Fibroblast of the aortic adventitia (primary cell): ENCODE measurements at places on chromosomes 2 and 18. TPM values are rescaled to one million over a fixed set of nuclear protein-coding genes. Genes with fewer than 3 reads are reported as not detected.

The POLR1A gene
- 29.4 and 43.1 TPM in 2 replicates for total RNA-seq

The ARPC2 gene
- 121 and 368 TPM in 2 replicates for total RNA-seq

DNA sequence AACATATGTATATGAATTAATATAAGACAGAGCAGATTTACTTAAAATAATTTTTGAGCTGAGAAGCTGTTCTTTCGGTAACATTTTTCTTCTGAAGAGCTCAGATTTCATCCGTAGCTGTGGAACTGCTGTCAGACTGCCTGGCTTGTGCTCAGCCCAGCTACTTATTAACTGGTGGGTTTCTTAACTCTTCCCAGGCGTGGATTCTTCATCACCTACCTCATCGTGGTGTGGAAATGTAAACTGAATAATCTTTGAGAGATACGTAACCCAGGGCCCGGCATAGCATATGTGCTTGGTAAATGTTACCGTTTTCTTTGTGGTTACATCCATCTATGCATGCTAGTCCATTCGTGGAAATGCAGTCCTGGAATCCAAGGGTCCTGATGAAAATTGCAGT is 145.0 kb downstream of the MCFD2 start:
- DNase-seq = peak; percentile 88

DNA sequence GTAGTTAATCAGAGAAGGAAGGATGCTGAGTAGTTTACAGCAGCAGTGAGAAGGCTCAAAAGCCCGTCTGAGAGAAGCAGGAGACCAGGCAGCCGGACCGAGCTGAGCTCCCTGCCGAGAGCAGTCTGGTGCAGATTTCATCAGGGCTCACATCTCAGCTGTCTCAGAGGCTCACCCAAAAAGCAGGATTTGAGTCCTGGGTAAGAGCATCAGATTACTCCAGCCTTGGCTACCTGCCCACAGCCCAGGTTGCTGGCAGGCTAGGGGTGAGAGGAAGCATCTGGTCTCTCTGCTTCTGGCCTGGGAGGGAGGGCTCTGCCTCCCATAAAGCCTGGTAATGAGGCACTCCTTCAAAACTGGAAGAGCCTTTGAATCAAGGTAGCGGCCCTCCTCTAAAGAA is 140.5 kb downstream of the ST6GAL2 start:
- no peak for DNase-seq

- DNase-seq = peak; percentile 37
Measured at GRCh38 chr2:105395691-105396090, 3.2 kb downstream of the FHL2 start.
